Activated gamma-delta T cell treated with anti-CD3 and anti-CD28 coated beads, Interleukin-2, amount 50 U/mL, for 16 hours (primary cell): ENCODE measurements at places on chromosomes 16 and 17.
A peak's percentile ranks its signal among the peaks of the same experiment; 100 is the strongest.

DNA sequence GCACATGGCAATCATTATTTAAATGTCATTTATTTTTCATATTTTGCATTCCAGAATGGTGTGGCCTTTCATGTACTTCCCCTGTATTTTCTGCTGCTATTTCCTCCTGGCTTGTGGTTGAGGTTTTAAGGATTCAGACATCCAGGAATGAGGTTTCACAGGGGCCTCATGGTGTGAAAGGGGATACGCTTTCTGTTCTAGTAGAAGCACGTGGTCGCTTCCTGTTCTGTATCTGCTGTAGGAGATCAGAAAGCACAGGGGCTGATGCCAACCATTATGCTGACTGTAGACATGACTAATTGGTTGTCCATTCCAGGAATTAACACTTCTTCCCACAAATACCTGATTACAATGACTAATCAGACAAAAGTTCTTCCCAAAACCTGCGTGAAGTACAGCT, 405.9 kb downstream of the SHISA9 start:
- DNase-seq = no peak

DNA sequence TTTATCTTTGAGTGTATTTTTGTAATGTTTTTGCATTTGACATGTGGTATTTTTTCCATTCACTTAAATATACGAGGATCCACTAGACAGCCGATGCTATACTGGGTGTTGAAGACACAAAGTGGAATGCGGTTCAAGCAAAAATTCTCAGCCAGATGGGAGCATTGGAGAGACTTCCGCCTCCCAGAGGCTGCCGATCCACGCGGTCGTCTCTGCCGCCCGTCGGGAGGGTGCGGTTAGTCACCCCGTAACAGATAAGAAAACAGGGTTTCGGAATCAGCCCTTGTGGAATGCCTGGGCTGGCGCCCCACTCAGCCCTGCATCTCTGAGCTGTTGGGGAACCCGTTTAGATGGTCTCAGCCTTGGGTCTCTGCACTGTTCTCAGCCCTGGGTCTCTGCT, 7.3 kb downstream of the GSE1 start:
- no peak for DNase-seq

DNA sequence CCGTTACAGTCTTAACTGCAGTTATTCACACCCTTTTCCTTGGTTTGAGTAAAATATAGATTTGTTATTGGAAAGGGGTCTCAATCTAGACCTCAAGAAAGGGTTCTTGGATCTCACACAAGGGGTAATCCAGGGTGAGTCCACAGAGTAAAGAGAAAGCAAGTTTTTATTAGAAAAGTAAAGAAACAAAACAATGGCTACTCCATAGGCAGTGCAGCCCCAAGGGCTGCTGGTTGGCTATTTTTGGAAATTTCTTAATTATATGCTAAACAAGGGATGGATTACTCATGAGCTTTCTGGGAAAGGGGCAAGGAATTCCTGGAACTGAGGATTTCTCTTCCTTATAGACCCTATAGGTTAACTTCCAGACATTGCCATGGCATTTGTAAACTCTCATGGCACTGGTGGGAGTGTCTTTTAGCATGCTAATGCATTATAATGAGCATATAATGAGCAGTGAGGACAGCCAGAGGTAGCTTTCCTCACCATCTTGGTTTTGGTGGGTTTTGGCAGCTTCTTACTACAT, 24.5 kb upstream of the MILR1 start:
- DNase-seq = no peak

- DNase-seq = no peak
Observed at GRCh38 chr16:53501216-53501859, 1.7 kb downstream of the AKTIP start.

- no peak for DNase-seq
Observed at GRCh38 chr17:41769985-41770384, 16.5 kb downstream of the JUP start.

DNA sequence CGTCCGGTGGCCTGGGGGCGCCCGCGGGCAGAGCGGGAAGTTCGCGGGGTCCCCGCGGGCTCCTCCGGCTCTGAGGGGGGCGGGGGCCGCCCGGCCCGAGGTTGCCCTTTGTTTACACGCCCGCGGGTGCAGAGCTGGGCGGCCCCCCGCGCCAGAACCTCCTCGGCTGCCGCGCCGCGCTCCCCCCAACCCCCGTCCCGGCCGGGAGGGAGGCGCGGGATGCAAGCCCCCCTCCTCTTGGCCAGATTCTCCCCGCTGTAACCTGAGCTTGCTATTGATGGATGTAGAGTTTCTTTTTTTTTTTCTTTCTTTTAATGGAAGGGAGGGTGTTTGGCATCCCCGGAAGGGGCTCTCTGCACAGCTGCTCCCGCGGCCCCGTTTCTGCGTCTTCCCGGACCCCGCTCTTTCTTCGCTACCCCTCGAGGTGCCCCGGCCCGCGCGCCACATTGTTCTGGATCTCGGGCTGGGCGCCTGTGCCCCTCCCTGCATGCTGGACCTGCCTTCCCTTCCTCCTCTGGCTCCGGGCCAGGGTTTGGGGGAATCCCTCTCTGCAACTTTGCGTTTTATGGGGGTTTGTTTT, 646 bp downstream of the CBX2 start:
- no peak for DNase-seq

DNA sequence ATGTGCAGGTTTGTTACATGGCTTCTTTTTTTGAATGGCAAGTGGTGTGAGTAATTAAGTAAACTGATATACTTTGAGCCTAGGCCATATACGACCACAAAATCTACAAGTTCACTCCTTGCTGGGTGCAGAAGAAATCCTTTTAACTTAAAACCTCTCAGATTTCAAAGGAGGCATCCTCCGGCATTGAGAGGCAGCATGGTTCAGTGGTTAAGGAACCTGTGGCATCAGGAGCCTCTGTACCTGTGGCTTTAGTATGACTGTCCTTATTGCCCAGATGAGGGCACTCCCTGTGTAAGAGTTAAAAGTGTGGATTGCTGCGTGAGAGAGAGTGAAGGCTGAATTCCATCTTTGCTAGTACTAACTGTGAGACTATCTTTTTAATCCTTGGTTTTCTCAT, 3.3 kb downstream of the NLRP1 start:
- no peak for DNase-seq

DNA sequence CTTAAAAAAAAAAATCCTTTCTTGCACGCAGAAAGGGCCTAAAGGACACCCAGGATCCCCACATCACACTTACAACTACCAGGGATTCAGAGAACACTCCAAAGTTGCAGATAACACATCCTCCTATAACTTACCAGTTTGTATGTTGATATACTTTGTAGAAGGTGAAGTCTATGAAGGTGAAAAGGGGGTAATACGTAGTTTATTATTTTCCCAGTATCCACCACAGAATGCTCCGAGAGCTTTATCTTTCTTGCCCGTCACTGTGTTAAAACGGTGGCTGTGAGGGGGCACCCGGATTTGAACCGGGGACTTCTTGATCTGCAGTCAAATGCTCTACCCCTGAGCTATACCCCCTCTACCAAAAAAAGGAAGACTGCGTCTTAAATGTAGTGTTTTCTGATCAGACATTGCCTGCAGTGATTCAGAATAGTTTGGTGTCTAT, 7.9 kb upstream of the RPL23 start:
- DNase-seq = no peak

DNA sequence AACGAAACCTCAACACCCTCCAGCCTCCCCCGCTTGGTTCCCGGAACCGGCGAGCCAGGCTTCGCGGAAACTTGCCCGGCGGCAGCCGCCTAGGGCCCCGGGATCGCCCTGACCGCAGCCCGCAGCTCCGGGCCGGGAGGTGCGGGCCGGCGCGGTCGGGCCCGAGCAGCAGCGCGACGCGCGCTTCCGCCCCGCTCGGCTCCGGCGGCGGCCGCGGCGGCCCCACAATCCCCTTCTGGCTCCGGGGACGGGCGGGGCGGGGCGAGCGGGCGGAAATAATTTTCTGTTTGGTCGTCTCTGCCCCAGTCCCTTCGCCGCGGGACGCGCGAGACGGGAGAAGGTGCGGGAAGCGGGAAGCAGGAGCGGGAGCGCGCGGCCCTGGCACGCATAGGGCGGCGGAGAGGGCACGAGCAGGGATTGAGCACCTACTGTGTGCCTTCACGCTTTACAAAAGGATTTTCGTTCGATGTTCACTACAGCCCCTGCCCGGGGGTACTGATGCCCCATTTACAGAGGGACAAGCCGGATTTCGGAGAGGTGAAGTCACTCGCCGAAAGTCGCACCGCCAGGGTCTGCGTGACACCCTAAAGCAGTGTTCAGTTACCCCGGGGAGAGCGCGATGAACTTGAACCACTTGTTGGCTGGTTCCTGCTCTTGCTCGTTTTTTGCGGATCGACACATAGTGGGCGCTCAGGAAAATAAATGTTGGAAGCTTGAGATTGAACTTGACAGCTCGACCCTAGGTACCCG, 2.7 kb upstream of the MLLT6 start:
- peak; percentile 62 for DNase-seq

DNA sequence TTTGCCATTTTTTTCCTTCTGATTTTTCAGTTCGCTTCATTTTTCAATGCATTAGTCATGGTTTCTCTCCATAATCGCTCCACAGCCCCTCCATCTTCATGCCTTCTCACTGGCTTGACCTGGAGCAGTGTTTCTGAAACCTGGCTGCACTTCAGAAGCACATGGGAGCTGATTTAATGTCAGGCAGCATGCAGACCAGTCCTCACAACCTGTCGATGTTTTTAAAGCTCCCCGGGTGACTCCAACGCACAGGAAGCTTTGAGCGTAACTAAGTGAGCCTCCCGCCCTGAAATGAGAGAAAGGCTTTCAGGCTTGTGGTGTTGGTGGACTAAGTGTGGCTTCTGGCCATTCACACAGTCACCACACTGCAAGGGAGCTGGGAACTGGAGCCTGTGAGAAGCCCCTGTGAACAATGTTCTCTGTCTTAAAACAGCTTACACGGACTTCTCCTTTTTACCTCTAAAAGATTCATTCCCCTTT, 16.8 kb upstream of the DRG2 start:
- no peak for DNase-seq

DNA sequence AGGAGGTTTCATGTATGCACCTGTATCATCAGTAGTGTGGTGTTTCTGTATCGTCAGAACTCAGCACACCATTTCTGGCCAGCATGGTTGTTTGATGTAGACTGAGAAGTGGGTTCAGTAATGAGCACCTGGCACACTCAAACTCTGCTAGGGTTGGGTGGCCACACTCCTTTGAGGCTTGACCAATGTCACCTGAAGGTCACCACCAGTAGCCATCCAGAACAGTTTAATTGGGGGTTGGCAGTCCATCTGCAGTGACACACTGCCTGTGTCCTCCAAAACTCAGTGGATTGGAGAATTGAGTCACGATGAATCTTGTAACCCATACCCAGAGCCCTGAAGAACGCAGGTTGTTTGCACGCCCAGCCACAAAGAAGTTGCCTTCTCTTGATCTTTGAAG, 86.8 kb upstream of the HSBP1 start:
- DNase-seq = no peak

DNA sequence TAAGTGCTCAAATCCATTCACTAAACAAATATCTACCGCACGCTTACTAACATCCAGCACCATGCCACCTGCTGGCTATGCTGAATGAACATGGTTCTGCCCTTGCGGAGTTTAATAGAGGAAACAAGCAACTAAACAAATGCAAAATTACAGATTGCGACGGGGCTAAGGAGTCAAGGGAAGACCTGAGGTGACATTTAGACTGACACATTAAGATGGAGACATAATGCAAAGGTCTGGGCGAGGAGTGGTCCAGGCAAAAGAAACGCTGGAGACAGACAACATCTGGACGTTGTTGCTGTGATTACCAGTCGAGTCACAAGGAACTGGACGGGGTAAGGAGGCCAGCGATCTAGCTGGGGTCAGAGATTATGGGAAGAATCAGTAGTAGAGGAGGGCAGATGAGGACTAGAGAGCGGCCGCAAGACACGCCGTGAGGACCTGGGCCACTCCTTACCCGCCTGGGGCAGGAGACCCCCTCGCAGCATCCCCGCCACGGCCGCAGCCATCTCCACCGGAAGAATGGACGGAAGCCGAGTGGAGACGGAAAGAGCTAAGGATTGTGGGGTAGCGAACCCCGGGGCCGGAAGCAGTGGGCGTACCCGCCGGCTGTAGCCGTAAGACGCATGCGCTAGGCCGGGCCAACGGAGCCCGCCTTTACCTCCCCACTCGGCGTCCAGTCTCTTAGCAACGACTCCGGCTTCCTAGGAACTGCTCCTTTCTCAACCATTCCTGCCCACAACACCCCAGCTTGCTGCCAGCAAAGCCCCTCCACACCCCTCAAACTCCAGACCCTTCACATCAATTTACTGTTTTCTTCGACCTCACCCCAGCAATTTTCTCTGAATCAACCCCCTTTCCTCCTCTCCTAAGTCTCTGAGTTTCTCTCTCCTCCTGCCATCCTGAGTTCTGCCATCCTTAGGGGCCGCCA, at the start of the genes LRRC46 and MRPL10:
Gene LRRC46 (plus strand): TSS at position 668 of the 931 bp plus-strand sequence. CDS start 320 bp downstream, outside the sequence.
Gene MRPL10 (minus strand): TSS at position 539 of the 931 bp plus-strand sequence. CDS start 30 bp downstream, at position 509.
- peak; percentile 90 for DNase-seq

DNA sequence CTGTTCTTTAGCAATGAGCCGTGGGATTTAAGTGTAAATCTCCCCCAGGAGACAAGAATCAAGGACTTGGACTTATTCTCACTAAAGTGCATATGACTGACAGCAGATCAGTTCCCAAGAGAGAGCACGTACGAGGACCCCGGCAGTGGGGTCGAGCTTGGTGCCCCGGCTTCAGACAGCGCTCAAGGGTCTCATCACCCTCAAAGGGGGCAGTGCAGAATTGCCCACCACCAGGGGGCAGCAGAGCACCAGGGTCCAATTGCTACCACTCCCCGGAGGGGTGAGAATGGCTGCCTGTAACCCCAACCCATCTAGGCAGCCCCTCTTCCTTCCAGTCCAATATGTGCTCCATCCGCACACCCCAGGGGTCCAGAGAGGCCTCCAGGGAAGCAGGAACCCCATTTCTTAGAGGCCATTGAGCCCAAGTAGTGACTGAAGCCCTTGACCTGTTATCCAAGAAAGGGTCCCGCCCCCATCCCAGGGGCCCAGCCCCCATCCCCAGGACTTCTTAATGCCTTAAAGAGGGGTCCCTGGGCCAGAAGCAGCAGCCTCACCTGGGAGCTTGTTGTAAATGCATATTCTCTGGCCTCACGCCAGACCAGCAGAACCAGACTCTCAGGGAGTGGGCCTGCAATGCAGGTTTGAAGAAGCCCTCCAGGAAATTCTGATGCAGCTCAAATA, 86.1 kb downstream of the ZDHHC7 start:
- DNase-seq = peak; percentile 55

GRCh38 chr17:76585033-76585648, 519 bp downstream of the ST6GALNAC2 start:
- no peak for DNase-seq

- no peak for DNase-seq
Observed at GRCh38 chr17:60846175-60846574, 168.5 kb downstream of the BCAS3 start.

DNA sequence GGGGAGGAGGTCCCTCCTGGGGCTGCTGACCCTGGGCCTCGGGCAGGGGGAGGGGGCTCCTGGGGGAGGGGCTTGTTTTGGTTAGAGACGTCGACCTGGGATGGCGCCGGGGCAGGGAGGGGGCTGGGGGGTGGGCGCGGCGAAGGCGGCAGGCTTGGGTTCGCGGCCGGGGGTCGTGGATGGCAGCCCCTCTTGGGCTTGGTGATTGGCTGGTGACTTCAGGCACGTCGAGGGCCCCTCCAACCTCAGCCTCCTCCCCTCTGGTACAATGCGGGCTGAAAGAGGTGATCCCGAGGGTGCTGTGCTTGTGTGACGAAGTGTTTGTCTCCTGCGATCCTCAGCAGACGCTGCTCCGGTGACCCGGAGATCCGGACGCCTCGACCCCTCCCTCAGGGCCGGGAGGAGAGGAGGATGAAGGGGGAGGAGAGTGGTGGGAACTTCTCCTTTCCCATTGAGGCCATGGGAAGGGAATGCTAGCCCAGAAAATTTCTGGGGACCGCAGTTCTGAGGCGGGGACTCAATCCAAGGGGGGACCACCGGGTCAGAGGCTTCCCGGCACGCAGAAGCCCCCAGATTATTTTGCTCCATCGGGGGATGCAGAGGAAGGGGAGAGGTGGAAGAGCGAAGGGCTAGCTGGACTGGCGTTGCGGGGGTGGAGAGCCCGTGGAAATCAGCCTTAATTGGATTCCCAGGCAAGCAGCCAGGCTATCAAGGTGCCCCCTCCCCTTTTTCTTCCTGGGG, 43.9 kb downstream of the RAI1 start:
- no peak for DNase-seq
